Stimulated activated CD4-positive, alpha-beta T cell treated with anti-CD3 and anti-CD28 coated beads, Interleukin-1b, Interleukin-23, amount 100 ng/mL, for 1 hour (primary cell): ENCODE measurements at places on chromosomes 6 and 20.

DNA sequence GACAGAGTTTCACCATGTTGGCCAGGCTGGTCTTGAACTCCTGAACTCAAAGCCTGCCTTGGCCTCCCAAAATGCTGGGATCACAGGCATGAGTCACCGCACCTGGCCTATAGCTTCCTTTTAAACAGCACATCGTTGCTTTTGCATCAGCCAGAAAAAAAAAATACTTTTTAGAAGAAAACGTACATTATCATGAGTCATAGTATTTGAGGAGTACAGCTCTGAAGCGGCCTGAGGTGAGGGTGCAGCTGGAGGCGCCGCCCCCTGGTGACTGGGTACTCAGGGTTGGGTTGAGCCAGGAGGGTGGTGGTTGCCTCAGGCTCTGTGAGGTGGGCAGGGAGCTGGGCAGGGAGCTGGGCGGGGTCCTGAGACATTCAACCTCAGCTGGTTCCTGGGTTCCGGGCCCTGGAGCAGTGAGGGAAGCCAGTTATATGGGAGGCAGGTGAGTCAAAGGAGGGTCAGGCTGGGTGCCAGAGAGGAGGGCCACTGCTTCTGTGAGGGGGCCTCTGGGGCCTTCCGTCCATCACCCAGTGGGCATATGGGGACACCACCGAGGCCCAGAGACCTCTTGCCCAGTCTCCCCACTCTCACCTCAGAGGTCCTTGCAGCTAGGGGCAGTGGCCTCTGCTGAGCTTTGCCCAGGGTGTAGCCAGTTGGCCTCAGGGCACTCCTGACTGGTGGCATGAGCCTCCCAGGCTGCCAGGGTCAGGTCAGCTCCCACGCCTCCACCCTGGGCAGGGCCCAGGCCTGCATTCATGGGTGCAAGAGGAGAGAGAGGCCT lies 11.7 kb upstream of the ID1 start:
- no peak for DNase-seq

DNA sequence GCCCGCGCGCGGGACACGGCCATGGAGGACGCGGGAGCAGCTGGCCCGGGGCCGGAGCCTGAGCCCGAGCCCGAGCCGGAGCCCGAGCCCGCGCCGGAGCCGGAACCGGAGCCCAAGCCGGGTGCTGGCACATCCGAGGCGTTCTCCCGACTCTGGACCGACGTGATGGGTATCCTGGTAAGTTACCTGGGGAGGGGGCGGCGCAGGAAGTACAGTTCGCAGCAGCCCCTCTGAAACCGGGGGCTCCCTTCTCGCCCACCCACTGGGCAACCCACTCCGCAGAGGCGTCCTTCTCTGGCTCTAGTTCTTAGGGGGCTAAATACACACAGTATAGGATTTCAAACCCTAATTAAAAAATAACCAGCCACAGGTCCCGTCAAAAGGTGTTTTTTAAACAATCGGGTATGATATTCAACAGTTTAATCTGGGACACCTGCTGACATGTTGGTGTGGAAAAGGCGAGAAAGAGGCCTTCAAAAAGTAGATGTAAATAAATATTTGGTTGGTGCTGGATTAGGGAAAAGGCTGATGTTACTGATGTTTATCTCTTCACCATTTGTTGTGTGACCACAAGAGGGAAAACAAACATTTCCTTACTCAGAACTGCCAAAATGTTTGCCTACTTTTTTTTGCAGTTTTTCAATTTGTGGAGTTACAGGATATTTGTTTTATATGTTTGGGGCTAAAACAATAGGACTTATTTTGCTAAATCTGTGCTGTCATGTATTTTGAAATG lies 577 bp downstream of the SASH1 start:
- no peak for DNase-seq

DNA sequence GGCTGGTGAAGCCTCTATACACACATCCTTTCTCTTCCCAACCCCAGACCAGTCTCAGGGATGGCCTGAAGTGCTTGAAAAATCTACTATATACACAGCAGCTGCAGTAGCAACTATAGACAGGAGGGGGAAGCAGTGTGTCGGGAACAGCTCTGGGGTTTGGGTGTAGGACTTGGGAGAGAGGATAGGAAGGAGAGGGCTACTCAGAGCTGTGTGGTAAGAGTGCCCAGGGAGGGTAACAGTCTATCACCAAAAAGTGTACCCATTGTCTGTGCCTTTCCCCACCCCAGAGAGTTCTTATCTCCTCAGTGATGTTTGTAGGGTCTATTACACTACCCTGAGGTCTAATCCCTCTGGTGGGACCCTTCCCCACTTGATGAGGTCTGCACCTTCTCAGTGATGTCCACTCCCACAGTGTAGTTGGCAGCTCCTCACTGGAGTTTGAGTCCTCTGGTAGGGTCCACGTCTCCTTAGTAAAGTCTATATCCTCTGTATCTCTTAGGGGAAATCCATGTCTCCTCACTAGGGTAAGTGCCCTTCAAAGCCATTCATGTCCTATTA lies 1.5 kb upstream of the GGT7 start:
- no peak for DNase-seq

- DNase-seq, result no peak
Measured at GRCh38 chr6:110517601-110518281, 41.3 kb upstream of the SLC22A16 start.

DNA sequence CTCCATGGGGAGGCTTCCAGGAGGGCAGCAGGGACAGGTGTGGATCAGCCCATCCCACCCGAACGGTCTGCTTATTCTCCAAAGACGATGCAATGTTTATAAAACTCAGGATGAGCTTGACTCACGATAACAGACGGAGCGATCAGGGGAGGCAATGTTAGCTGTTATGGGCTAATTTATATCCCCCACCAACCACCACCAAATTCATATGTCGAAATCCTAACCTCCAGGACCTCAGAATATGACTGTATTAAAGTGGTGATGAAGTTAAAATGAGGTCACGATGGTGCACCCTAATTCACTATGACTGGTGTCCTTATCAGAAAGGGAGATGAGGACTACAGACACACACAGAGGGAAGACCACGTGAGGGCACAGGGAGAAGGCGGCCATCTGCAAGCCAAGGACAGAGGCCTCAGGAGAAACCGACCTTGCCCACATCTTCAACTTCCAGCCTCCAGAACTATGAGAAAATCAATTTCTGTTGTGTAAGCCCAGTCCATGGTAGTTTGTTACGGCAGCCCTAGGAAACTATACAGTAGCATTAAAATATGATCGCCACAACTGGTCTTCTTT lies 7.0 kb downstream of the ADTRP start:
- no peak for DNase-seq

DNA sequence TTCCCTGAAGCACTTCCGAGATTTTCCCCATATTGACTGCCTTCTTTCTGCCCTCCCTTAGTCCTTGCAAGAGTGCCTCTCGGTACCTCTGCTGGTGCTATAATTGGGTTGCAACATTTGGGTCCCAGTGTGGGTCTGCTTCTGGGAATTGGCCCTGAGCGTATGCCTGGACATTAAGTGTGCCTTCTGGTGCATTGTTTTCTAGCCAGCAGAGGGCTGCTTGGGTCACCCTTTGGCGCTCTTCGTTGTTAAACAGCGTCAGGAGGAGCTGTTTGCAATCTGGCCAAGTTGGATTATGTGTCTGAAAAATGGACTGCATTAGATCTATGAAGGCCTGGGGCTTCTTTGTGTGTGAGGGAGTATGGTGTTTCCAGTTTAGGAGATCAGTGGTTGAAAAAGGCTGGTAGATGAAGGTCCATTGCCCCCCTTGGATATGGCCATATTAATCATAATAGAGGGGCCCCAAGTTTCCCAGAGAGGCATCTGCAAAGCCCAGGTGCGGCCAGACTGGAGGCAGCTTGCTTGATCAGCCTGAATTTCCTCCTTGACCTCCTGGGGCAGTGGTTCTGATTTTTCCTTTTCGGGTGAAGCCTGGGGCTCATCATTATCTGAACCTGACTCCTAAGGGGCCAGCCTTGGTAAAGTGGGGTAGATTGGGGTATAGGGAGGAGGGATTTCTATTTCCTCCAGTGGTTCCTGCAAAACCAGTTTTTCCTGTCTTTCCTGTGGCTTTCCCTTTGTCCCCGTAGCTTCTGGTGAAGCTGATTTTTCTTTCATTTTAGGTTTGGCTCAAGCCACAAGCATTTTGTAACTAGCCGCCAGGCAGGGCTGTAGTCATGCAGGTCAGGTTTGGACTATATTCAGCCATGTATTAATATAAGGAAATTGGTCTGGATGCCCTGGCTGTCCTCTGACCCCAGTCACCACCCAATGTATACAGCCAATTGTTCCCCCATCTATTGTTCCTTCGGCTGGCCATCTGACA lies 85.4 kb upstream of the GPR6 start:
- DNase-seq, result no peak

- no peak for DNase-seq
Measured at GRCh38 chr6:16419636-16420336, 181.4 kb downstream of the GMPR start.

DNA sequence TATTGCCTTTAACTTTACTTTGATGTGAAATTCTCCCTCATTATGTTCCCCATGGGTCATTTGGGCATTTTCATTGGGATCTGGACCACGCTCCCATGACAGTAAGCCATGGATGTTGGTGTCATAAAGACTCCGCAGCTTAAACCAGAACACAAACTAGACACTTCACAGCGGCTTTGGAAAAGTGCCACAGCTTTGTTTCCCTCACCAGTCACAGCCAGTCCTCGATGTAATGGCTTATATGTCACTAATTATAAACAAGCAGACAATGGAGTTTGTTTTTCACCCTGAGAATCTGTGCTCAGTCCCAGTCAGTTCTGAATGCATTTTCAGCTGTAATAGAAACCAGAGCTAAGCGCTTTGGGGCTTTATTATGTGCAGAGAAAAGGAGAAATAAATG lies 23.2 kb upstream of the DAAM2 start:
- DNase-seq, result no peak

GRCh38 chr6:3848925-3849605 lies at the start of gene FAM50B:
Gene FAM50B, plus strand, starts transcription at chr6:3849373. Its CDS starts 439 bp downstream, at chr6:3849812.
- peak; percentile 82 for DNase-seq

- no peak for DNase-seq
Measured at GRCh38 chr20:36872852-36873251, 3.1 kb upstream of the TLDC2 start.

GRCh38 chr20:433300-433975 lies 25.3 kb downstream of the RBCK1 start:
- peak; percentile 17 for DNase-seq

DNA sequence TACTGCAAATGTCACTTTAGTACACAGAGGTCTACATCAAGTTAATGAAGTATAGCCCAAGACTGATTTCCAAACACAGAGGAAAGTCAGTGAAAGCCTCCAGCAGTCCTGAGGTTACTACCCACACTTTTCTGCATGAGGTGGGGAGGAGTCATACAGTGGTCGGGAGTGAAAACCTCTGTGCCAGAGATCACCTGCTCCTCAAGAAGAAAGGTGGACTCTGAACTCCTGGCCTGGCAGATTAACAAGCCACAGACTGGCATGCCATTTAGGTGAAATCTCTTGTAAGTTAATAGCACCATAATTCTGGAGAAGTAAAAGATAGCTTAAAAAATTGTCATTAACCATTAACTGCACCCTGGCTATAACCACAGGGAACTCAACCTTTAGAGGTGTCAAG lies 125.0 kb upstream of the LAMP5 start:
- no peak for DNase-seq

DNA sequence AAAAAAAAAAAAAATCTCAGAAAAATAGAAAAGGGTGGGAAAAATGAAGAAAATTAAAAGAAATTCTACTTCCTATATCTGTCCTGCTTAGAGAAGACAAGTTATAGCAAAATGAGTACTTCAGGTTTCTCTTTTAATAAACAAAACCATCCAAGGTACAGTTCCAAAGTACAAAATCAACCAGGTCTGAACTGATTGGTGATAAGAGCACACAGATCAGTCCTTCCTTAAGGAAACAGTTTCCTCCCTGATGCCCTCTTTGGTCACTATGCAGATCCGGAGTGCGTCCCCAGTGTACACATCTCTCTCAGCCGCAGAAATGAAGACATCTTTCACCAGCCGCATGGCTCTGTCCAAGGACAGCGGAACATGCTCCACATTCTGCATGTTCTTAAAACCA lies 18.1 kb downstream of the PSMB1 start:
- DNase-seq, result no peak

DNA sequence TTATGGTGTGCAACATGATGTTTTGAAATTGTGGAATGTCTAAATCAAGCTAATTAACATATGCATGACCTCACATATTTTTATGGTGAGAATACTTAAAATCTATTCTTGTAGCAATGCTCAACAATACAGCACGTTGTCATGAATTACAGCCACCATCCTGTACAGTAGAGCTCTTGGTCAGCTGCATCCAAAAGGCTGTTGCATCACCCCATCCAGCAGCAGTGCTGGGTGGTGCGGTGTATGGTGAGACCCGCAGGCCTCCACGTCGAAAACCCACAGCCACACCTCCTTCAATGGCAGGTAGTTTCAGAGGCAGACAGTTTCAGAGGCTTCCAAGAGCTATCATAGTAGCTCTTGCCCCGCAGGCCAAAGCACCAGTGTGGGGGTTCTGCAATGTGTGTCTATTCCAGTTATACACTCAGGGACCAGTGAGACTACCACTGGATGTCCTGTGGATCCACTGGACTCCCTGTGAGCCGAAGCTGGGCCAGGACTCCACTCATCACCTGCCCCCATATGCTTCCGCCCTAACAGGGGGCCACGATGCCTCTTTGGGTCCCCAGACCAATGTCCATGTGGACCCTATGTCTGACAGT lies 23.4 kb downstream of the PACSIN1 start:
- no peak for DNase-seq

GRCh38 chr6:3382326-3383279 lies 74.2 kb downstream of the SLC22A23 start:
- no peak for DNase-seq

GRCh38 chr6:101393251-101393828 lies at the start of gene GRIK2:
Gene GRIK2, plus strand, starts transcription at chr6:101393708.
- DNase-seq, result no peak

- no peak for DNase-seq
Measured at GRCh38 chr6:8065519-8065911, 1.3 kb upstream of the BLOC1S5 start.

DNA sequence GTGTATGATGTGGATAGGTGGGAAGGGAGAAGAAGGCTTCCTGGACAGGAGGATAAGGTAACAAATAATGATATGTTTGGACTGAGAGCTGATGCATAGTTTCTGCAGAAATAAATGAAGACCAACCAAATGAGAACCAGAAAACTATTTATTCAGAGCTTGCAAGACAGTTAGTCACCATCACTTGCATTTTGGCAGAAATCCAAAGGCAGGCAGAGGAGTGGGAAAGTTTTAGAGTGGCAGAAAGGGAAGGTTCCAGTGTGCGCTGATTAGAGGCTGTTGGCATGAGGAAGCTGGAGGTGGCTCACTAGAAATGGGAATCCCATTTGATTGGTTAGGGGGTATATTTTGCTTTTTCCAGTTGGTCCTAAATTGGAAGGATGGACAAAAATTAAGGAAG lies 13.0 kb upstream of the F13A1 start:
- DNase-seq, result no peak

DNA sequence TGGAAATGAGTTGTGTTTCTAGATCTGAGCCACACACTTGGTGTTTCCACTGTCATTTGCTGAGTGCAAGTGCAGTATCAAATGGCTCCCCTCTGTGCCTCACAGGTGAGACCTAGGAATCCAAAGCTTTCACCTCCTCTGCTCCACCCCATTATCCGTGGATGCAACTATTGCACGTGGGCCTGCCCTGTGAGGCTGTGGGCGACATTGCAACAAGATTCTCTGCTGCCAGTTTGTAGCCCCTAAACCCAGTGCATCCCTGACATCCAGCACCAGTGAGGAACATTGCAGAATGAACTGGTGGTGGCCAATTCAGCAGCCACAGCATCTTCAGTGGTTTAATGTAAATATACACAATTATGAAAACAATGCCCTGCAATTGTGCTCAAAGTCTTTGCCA lies 115.0 kb upstream of the FOXA2 start:
- no peak for DNase-seq

GRCh38 chr20:46573234-46573633 lies 22.8 kb upstream of the OCSTAMP start:
- no peak for DNase-seq
